ENCODE measurements at places on chromosomes 2 and 18. TPM values are rescaled to one million over a fixed set of nuclear protein-coding genes. Genes with fewer than 3 reads are reported as not detected.

The AQP12A gene
- 0.62 TPM for polyA plus RNA-seq

The UGT1A3 gene
- not detected for polyA plus RNA-seq

The MC2R gene
- not detected for polyA plus RNA-seq

The ACMSD gene
- 1.1 TPM for polyA plus RNA-seq

The C2orf92 gene
- 13.6 TPM for polyA plus RNA-seq

The RPL37A gene
- polyA plus RNA-seq: 1,953 TPM

The RNU2-63P gene
- not detected for polyA plus RNA-seq

The DUSP19 gene
- polyA plus RNA-seq: 4.4 TPM

The STPG4 gene
- polyA plus RNA-seq: 0.35 TPM

The CD8A gene
- polyA plus RNA-seq: 4.2 TPM

The CSRNP3 gene
- polyA plus RNA-seq: 21.7 TPM

The GKN2 gene
- polyA plus RNA-seq: not detected

The DIPK1C gene
- polyA plus RNA-seq: 57.2 TPM

The ACVR1C gene
- polyA plus RNA-seq: 2.1 TPM

The CNRIP1 gene
- polyA plus RNA-seq: 118 TPM

The VWA3B gene
- 2.4 TPM for polyA plus RNA-seq
